ENCODE measurements at places on chromosomes 16 and 17. TPM values are rescaled to one million over a fixed set of nuclear protein-coding genes. Genes with fewer than 3 reads are reported as not detected.

DNA sequence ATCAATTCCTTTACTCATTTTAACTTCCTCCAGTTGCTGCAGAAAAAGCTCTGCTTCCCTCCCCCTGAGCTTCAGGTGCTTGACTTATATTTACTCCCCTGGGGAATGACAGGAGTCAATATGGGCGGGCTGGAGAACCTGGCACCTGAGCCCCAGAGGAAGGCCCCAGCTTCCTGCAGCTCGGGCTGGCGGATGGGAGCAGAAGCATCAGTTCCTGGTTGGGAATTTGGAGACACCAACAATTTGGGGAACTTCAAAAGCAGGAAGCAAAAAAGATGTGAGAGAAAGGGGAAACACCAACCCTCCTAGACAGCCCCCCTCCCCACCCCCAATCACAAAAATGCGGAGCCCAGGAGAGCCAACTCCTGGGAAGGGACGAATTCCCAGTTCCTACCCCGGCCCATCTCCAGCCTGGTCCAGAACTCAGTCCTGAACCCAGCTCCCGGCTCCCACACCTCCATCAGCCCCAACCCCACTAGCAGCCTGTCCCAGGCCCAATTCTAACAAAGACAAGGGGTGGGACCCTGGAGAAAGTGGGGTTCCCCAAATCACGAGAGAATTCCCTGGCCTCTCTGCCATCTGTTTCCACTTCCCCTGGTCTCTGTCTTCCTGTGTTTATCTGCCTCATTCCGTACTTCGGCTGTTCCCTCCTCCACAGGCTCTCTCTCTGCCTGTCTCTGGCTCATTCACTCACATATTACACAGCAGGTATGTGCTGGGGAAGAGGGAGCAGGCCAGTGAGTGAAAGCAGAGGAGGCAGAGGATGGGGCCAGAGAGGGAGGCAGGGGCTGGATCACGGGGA is 16.2 kb upstream of the ASGR2 start:
- DNase-seq: no peak

DNA sequence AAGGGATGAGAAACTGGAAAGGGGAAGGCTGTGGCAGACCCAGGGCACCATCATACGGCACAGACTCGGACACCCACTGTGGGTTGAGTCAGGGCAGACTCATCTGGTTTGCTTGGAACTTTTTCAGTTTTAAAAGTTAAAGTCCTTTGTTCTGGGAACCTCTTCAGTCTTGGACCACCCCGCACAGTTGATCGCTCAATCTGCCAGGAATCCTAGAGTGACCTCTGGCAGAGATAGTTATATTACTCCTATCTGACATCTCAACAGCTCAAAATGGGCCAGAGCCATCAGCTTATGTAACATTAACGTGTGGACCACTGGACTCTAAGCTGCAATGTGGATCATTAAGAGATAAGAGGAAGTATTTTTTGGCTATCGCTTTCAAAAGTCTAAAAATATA is 164.3 kb downstream of the ABCA8 start:
- DNase-seq: no peak

GRCh38 chr17:66654764-66655163 is 180.2 kb upstream of the CACNG5 start:
- DNase-seq: no peak

- DNase-seq: no peak
These were observed 19.3 kb downstream of the KNOP1 start for GRCh38 chr16:19698480-19699465.

DNA sequence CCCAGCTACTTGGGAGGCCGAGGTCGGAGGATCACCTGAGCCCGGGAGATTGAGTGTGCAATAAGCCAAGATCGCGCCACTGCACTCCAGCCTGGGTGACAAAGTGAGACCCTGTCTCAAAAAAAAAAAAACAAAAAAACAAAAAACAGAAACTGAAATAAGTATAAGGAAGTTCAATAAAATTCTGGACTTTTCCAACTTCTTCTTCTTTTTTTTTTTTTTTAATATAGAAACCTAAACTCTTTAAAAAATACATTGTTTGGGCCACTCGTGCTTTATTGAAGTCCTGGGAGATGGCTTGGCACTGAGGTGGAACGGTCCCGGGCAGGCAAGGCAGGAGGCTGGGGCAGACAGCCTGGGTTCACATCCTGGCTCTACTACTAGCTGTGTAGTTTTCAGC is 36.8 kb downstream of the KATNIP start:
- no peak for DNase-seq

GRCh38 chr17:62797959-62798358 is 10.2 kb downstream of the MARCHF10 start:
- no peak for DNase-seq

DNA sequence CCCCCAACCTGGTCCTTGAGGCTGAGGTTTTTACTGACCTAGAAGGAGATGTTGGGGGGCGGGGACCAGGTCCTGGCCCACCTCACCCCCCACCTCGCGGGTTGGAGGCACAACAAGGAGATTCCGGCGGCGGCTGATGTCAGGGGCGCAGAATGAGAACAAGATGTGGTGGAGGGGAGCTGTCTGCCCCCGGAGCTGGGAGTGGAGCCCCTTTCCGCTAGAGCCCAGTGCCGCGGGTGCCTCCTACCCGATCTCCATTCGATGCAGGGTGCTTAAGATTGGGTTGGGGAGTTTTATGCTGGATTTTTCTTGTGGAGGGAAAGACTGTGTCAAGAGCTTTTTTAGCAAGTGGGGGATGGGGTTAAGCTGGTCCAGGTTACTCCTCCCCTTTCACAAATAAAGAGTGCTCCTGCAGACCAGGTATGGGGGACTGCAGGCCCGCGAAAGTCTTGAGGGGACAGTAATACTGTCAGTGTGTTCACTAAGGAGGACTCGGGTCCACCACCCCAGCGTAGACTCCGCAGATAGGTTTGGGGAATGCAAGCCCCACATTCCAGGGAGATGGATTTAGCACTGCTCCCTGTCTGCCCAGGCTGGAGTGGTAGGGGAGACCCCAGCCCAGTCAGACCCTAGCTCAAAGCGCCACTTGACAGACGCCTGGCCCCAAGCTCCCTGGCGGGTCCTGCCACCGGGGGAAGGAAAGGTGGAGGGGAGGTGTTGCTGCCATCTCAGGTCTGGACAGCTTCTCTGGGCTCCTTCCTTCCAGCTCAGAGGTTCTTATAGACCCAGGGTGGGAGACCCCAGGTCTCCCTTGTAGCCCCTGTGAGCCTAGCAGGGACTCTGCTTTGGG is 2.0 kb downstream of the CACNA1G start:
- no peak for DNase-seq

- DNase-seq: no peak
These were observed 126.9 kb downstream of the MRM1 start for GRCh38 chr17:36728030-36728991.

The ABCA10 gene
- total RNA-seq: 0.53 TPM

- no peak for DNase-seq
These were observed 52.8 kb downstream of the NDEL1 start for GRCh38 chr17:8488491-8488890.

DNA sequence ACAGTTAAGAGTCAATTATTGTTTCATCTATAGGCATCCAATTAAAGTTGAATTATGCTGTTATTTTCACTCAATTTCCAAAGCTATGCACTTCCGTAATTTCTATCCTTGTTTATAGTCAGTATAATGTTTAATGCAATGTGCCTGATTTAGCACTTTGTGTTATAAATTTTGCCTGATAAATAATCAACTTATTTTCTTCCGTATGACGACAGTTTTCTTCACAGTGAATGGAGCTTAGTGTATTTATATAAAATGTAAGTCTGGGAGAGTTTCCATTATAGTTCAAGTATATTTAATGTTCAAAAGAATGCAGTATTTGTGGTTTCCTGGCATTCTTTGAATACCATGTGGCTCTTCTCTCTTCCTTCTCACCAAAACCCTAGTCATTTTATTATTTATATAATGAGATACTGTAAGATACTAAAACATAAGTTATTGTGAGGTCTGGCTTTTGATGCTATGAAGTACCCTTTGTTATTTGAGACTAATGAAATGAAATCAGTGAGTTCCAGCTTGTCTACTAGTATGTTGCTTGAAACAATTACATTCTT is 240.6 kb downstream of the PRKCA start:
- DNase-seq: no peak

The CXCL16 gene
- 7.4 TPM for total RNA-seq

The CSH2 gene
- total RNA-seq: not detected

DNA sequence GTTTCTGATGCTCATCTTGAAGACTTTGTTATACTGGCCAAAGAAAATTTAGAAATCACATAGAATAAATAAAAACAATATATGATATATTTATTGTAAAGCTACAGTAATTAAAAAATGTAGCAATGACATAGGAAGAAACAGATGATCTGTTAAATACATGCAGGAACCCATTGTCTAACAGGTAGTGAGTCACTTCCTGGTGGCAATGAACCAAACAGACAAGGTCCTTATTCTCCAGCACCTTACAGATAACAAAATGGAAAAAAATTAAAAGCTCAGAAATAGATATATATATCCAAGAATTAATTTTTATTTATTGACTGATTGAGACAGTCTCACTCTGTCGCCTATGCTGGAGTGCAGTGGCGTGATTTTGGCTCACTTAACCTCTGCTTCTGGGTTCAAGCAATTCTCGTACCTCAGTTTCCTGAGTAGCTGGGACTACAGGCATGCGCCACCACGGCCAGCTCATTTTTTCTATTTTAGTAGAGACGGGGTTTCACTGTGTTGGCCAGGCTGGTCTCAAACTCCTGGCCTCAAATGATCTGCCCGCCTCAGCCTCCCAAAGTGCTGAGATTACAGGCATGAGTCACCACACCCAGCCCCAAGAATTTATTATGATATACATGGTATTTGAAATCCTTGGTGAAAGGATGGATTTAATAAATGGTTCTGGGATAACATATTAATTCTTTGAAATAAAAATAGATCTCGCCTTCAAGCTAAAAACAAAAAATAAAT is 7.5 kb downstream of the NETO2 start:
- DNase-seq: peak; percentile 74

GRCh38 chr17:2985318-2985717 is 78.1 kb downstream of the OR1D5 start:
- DNase-seq: no peak

Data from pulmonary artery endothelial cell (primary cell).